ENCODE measurements at places on chromosomes 7 and 10. TPM values are rescaled to one million over a fixed set of nuclear protein-coding genes. Genes with fewer than 3 reads are reported as not detected.

Gene NUTM2E
- not detected for total RNA-seq

DNA sequence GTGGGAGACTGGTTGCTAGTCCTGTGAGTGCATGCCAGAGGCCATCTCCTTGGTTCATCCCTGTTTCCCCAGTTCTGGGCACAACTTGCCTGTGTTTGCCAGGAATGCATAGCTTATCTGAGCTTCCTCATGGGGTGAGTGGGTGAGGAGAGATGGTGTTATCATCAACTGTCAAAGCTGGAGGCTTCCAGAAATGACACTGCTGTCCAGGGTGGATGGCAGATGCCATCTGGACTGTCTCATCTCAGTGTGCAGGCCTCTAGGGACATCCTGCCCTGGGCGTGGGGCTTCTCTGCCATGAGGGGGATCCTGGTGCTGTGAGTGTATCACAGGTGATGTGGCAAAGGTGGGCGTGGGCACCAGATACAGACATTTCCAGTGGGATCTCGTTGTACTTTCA is 328.6 kb downstream of the DPP6 start:
- DNase-seq = no peak

DNA sequence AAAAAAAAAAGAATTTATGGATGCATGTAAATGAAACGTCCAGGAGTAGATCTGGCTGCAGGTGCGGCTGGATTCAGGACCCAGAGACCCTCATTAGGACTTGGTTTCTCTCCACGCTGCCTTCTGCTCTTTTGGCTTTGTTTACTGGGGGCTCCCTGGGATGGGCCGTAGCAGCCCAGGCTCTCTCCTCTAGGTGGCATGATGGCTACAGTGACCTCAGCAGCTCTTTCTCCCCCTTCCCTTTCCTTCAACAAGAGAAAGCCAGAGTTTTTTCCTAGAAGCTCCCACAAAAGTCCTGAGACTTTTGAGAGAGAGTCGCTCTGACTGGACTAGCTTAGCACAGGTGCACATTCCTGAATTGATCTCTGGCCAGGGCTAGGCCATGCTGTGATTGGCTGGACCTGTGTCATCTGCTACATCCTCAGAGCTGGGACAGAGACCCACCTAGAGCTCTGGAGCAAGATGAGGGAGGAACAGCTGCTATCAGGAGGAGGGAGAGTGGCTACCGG is 67.8 kb upstream of the PDCD4 start:
- peak; percentile 56 for DNase-seq

- no peak for DNase-seq
These were observed 57.3 kb downstream of the ST7 start for GRCh38 chr7:117010375-117011133.

Gene SYCE1
- total RNA-seq = not detected

Gene BPGM
- total RNA-seq = 32.2 TPM

DNA sequence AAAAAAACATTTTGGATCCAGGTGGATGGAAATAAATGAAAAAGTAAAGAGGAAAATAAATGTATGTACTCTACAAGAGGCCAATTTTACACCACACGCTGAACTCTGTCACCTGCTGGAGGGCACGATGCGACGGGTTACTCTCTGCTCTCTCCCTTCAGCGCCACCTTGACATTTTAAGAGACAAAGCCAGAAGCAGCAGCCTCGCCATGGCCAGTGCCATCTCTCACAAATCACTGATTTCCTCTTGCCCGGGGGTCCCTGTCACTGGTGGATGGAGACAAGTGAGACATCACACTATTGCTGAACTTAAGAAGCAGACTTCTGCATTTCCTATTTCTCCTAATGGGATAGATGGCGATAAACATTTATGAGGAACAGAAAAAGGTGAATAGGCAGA is 190.0 kb downstream of the ZMYND11 start:
- no peak for DNase-seq

- DNase-seq = no peak
These were observed 250.8 kb upstream of the MBL2 start for GRCh38 chr10:53023411-53023810.

GRCh38 chr10:52746169-52746568 is 26.4 kb downstream of the MBL2 start:
- DNase-seq = no peak

DNA sequence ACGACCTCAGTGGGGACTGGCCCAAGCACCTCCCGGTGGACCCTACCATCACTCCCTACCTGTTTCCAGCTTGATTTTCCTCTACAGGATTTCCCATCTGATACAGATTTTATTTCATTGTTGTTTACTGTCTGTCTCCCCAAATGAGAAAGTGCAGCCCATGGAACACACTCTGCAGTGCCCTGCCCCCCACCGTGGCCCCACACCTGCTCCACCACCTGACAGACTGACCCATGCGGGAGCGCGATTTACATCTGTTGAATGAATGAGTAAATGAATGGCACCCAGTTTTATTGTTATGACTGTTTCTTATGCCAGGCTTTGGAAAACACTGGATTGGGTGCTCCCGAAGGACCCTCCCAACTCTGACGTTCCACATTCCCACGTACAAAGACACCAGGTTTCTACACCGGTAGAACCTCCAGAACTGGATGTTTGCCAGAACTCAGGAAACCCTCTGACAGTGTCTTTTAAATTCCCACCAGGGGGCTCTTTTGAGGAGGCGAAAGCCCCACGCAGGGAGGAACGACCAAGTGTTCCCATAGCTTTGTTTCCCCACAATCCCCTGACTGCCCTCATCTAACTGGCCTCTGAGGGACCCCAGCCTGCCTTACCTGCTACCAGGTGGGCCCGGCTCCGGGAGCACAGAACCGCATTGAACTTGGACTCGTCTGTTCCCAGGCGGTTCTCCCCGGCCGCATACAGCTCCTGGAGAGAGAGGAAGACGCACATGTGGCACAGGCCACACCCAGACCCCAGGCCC is 29.0 kb downstream of the PLAC9 start:
- no peak for DNase-seq

Gene NUTM2D
- total RNA-seq = 0.90 TPM

Gene OR13A1
- not detected for total RNA-seq

DNA sequence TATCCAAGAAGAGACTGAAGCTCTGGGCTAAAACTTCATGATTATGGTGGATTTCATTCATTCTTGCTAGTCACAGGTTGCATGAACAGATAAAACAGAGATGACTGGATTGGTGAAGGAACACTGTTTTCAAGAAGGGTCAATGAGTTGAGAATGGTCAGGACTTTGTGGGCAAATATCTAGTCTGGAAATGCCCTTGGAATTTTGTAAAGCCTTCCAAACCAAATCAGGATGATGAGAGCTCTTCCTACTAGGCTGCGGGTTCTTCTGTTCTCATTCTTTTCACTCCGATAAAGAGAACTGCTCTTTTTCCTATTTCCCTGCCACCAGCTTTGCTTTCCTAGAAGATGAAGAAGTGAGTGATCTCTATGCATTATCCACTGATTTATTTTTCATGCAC is 171.4 kb downstream of the ARID5B start:
- DNase-seq = no peak

GRCh38 chr7:111834367-111834766 is 272.1 kb upstream of the IMMP2L start:
- no peak for DNase-seq

DNA sequence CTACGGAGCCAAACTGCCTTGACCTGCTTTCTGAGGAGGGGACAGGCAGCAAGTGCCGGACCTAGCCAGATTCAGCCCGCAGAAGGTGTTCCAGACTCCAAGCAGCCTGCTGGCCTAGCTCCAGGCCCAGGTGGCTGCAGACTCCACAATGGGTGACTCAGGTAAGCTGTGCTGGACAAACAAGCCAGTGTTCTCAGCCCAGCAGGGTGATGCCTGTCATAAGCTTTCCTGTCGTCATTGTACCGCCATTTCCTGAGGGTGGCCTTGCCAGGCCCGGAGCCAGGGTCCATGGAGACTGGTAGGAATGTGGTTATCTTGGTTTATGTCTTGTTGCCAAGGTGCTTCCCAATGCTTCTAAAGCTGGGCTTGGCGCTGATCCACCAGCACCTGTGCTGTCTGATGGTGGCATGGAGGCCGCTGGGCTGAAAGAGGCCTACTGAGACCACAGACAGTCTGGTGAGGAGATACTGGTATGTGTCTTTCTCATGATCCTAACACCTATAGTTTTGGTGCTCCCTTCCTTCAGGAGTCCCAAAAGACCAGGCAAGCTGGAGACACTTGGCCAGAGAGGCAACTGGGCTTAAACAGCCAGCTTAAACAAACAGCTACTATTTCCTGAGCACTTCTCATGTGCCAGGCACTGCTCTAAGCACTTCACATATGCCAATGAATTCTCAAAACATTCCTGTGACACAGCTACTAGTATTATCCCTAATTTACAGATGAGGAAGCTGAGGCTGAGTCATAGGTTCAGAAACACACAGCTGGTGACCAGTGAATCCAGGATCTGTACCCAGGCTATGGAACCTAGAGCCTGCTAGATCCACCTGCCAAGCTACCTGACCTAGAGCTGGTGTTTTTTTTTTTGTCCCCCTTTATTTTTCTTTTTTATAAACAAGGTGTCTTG is 42.0 kb downstream of the ZC3HC1 start:
- peak; percentile 56 for DNase-seq

DNA sequence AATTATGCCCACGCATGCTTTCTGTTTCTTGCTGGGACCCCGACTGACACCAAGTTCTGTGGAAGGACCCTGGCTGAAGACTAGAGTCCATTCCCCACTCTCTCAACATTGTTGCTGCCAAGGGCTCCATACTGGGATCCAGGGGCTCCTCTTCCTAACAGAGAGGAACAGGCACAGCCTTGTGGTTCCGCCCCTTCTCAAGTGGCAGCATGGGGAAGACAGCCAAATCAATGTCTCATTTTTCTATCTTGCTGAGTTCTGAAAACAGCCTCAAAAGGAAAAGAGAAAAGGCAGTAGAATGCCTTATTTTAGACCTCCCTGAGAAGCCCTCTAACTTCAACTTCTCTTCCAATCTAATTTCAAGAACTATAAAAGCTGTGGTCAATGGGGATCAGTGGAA is 23.7 kb upstream of the LAMB1 start:
- DNase-seq = peak; percentile 39
